Peyer's patch (tissue), 4 donors: ENCODE measurements at places on chromosomes 5 and 9. TPM values are rescaled to one million over a fixed set of nuclear protein-coding genes. Genes with fewer than 3 reads are reported as not detected.

- H3K4me1 ChIP-seq: no peaks in the 10 kb centered on the region
- H3K27ac ChIP-seq: no peak overlapping the region
- DNase-seq: no peak
- no peaks in the 10 kb centered on the region for H3K36me3 ChIP-seq
Observed at GRCh38 chr5:2750026-2750757, 1.3 kb downstream of the IRX2 start.

DNA sequence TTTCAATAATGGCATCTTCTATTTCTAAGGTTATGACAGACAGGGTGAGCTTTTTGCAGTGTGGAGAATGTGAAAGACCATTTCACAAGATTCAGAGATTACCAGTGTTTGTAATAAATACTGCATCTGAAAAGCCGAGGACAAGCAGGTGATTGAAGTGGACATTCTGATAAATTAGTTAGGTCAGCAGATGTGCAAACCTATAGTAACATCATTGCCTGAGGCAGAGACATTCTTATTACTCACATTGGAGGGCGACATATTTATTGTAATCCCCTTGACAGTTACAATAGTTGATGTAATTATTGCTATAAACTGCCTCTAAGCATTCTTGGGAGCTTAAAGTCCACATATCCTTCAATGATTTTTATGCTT is 3.3 kb downstream of the RASGRF2 start:
- DNase-seq: no peak
- H3K4me1 ChIP-seq: no peaks in the 10 kb centered on the region

DNA sequence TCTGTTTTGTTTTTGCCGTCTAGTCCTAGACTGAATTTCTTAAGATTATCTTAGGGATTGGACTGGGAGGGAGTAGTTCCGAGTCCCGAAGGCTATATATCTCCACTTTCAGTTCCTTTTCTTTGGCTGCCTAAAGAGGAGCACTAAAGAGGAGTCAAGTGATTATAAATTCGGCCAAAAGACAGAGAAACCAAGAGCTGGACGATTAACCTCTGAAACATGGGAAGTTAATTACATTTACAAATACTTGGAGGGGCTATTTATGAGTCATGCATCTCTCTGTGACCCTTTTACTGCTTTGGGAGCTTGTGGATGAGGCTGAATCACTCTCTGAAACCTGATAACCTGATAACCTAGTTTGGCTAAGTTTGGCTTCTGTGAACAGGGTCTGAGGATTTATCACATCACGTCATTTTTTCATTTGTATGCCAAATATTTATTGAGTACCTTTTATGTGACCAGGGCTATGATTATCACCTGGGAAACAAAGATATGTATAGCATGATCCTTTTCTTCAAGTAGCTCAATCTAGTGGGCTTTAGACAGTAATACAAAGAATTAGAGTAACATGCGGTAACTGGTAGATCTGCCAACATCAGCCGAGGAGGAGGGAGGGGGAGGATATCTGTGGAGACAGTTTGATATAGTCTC is 180.9 kb downstream of the CD180 start:
- no peaks in the 10 kb centered on the region for H3K27me3 ChIP-seq
- no peaks in the 10 kb centered on the region for H3K36me3 ChIP-seq
- H3K27ac ChIP-seq: no peak overlapping the region
- no peak for DNase-seq
- no peak overlapping the region for H3K4me3 ChIP-seq

- H3K27me3 ChIP-seq: no peaks in the 10 kb centered on the region
- no peak overlapping the region for H3K4me3 ChIP-seq
- no peak for DNase-seq
- no peaks in the 10 kb centered on the region for H3K36me3 ChIP-seq
- H3K4me1 ChIP-seq: no peaks in the 10 kb centered on the region
Observed at GRCh38 chr9:134650431-134651190, 9.0 kb downstream of the COL5A1 start.

The SLC4A9 gene
- not detected for total RNA-seq
